ENCODE measurements at places on chromosomes 12 and 14.

DNA sequence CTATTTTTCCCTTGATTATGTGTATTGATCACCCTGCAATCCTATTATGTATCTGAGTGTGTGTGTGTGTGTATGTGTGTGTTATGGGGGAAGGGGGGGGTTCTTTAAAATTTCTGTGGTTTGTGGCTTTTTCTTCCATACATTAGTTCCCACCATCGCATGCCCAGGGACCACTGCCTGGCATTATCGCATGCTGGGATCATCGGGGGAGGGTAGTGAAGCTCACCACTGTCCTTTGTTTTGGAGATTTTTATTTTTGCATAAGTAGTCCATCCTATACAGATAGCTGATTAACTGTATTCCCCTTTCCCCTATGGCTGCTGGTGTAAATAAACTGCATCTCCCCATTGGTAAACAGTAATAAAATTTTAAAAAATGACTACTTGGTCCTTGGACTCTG lies 3.4 kb downstream of the ATXN7L3B start:
- DNase-seq = no peak

GRCh38 chr12:51818566-51819300 lies 29.8 kb downstream of the FIGNL2 start:
- DNase-seq = no peak

DNA sequence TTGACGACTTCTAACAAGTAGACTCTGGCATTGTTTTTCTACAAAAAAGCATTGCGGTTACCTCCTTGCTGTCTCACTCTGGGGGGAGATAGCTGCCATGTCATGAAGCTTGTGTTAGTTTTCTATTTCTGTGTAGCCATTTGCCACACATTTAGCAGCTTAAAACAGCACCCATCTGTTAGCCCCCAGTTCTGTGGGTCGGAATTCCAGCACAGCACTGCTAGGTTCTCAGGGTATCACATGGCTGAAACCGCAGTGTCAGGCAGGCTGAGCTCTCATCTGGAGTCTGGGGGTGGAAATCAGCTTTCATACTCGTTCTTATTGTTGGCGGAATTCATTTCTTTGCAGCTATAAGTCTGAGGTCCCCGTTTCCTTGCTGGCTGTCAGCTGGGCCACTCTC lies 19.9 kb upstream of the STXBP6 start:
- no peak for DNase-seq

DNA sequence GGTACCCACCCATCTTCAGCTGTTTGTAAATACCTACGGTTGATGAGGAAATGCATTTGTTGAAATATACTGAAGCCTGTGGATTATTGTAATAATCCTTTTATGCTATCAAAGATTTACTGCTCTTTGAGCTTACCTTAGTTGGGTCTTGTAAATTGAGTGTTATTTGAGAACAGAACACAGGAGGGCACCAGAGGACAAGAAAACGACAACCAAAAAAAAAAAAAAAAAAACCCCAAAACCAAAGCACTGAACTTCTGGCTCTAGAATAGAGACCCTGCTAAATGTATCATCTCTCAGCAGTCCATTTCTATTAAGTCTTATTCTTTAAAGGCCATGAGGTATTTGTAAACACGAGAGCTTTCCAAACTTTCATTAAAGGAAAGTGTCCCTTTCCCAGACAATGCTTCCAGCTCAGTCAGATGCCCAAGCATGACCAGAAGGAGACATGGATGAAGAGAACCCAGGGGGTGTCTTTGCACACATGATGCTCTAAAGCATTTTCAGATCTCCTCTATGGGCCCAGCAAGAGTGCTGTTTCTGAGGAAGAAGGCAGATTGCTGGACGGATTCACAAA lies 763.9 kb downstream of the NRXN3 start:
- no peak for DNase-seq

GRCh38 chr14:89574420-89574819 lies 157.4 kb upstream of the FOXN3 start:
- DNase-seq = no peak

GRCh38 chr12:104347374-104348075 lies 44.0 kb downstream of the EID3 start:
- DNase-seq = no peak

- DNase-seq = no peak
Observed at GRCh38 chr14:50985859-50986331, 41.6 kb upstream of the PYGL start.

GRCh38 chr14:23602181-23603095 lies 23.8 kb upstream of the JPH4 start:
- no peak for DNase-seq

DNA sequence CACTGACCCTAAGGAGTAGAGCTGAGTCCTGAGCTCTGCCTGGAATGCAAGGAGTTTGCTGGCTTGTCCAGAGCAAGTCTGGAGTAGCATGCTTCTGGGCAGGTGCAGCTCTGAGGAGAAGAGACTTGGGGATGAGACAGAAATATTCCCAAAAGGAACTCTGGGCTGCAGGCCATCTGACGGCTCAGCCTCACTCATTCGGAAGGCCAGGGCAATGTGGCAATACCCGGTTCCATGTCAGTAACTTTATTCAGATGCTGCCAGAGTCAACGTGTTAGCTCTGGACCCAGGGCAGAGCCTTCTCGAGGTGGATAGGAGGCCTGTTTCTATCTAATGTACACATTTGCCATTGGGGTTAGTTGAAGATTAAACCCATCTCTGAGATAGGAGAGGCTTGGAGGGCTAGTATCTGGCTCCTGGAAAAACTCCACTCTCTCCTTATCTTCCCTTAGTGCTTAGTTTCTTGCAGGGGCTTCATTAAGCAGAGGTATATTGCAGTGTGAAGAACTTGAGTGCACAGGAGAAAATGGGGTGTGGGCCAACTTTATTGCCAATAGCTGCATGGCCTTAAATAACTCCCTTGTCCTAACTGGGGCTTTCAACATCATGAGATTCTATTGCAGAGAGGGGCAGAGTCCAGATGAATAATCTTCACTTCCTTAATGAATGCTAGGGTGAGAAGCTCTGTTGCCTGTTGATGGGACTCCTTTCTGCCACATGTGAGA lies 65.6 kb downstream of the NTF3 start:
- DNase-seq = no peak

- DNase-seq = no peak
Observed at GRCh38 chr12:68270358-68270757, 17.0 kb upstream of the IL22 start.

DNA sequence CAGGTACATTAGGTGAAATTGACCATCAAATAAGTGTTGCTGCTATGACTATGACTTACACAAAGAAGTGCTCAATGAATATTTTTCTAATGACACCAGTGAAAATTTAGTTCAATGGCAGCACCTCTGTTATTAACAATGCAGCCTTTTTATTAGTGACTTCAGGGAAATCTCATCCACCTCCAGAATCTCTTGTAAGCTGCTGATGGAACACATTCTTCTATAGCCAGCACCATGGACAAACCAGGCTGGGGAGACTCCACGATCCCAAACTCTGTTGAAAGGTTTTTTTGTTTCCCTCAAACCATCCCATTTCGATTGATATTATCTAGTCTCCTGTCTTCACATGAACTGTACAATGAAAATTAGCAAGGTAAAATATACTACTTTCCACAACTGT lies 265.9 kb downstream of the ITPR2 start:
- no peak for DNase-seq

DNA sequence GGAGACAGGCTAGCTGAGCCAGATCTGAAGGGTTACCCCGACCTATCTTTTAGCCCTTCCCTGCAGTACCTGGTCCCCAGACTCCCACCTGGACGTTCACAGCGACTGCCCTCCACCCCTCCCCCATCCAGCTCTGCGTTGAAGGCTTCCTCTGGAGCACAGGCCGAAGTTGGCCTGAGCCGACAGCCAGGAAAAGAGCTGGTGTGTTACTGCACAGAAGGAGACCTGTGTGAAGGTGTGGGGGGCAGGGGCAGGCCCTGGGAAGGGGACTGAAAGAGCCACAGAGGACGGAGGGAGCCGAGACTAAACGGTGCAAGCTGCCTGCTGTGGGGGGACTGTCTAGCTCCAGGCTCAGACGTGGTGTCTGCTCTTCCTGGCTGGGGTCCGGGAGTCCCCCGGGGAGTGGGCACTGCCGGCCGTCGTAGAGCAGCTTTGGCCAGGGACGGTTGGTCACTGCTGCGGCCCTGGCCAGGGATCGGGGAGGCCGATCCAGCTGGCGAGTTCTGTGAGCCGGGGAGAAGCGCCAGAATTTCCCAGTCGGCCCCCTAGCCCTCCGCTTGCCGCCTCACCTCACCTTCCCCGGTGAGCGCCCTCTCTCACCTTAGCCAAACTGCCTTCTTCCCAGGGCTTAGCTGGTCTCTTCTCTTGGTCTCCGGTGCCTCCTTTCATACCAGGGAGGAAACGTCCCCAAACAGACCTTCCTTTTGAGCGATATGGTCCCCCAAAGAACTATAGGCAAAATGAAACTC lies 899 bp upstream of the COL2A1 start:
- no peak for DNase-seq

DNA sequence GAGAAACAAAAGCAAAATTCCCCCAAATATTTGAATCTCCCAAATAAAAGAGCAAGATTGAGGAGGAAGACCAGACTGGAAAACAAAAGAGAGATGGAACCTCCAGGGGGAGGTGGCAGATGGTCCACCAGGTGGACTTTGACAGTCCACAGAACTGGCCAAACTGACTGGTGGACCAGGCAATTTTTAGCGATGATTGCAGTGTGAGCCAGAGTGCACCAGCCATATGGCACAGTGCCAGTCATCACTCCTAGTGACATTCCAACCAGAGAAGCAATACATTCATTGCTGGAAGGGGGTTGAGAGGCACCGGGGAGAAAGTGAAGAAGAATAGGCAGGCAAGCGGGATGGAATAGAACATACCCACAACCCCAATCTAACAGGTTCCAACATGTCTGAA lies 182.9 kb downstream of the EXOC5 start:
- DNase-seq = no peak

DNA sequence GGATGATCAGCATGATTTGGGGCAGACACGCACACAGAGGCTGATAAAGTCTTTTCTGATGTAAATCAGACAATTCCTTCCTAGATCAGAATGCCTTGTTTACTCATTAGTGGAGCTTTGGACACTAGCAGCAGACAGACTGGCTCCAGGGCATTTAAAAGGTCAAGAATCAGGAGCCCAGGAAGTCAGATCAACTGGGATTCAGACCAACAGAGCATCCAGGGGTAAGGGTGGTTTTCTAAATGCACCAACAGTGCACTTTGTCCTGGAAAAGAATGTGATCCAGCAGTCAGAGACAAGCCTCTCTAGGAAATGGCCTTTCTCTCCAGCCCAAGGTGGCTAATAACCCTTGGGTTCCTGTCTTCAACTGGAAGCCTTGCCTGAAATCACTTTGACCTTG lies 405.3 kb downstream of the MED13L start:
- no peak for DNase-seq

DNA sequence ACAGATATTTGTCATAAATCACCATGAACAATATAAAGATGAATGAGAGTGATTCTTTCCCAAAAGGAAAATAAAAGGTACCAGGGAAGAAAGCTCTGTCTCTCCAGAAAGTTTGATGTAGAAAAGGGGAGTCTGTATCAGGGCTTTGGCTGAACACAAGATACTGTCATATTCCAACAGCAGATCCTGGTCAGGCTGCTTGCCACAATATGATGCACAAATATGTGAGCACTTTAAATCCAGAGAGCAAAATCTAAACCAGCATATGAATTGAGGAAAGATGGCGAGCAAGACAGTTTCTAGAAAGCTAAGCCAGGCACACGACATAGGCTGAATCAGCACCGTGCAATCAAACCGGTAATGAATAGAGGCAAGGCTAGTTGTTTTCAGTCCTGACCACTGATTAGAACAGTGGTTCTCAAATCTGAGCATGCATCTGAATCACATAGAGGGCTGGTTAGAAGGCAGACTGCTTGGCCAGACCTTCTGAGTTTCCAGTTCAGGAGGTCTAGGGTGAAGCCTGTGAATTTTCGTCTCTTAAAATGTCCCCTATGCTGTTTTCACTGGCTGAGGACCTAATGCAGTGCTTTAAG lies 60.7 kb downstream of the PLCZ1 start:
- no peak for DNase-seq

DNA sequence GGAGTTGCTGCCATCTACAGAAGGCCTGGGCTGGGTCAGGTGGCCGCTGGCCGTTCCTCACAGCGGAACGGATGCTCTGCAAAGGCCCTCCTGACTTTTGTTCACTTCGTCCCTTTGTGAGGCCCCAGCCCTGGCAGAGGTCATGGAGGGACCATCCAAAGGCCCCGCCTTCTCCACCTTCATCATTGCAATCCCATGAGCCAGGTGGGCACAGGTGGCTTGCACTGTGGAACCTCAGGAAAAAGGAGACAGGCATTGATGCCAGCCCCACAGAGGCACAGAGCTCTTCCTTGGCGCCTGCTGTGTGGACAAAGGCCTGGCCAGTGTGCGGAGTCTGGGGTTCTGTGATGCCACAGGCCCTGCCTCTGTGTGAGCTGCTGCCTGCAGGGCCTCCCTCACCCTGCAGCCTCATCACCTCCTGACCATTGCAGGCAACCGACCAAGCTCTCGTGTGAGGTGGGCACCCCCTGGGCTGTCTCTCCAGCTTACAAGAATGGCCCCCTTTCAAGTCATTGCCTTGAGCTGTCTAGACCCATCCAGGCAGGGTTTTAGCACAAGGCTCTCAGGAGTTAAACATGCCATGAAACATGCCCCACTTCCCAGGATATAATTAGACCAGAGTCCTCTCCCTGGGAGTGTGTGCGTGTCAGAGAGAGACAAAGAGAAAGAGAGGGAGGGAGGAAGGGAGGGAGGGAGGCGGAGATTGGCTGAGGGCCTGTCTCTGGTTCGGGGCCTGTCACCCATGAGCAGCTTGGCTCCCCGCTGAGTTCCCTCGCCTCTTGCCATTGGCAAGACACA lies 19.3 kb downstream of the NFKBIA start:
- no peak for DNase-seq

GRCh38 chr14:77902811-77903210 lies 102.9 kb downstream of the ADCK1 start:
- DNase-seq = no peak

DNA sequence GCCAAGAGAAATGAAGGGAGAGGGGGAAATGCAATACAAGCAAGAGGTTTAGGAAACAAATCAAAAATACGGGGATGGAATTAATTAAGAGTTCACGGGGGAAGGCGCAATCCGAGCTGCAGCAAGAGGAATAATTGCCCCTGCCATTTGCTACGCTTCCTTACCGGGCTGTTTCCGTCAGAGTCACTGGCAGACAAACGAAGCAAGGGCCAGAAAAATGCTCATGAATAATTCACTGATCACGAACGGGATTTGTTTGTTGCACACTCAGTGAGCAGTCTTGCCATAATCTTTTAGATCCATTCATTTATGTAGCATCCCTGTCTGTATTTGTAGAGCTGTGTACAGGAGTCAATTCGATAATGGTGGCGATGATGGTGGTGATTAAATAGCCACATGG lies 39.0 kb downstream of the PLXNC1 start:
- no peak for DNase-seq

GRCh38 chr12:25152055-25152454 lies 42.9 kb downstream of the DNAI7 start:
- DNase-seq = no peak

- DNase-seq = no peak
Observed at GRCh38 chr12:120628919-120629318, 11.5 kb upstream of the CABP1 start.

DNA sequence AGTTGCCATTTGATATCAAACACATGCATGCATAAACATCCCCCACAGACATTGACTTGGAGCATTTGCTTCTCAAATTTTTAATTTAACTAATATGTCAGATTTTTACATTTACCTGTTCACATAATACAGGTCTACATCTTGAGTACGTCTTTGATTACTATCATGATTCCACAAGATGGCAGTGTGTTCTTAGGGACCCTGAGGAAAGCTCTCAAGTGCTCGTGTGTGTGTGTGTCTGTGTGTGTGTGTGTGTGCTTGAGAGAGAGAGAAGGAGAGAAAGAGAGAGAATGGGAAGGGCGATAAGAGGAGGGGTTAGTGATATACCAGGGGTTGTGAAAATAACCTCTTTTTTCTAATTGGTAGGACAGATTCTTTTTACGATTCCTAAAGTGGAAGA lies 167.1 kb upstream of the OR4E1 start:
- no peak for DNase-seq

Measured in stimulated activated CD4-positive, alpha-beta T cell treated with anti-CD3 and anti-CD28 coated beads, Interleukin-1b, Interleukin-23, amount 100 ng/mL, for 1 hour (primary cell).